ENCODE measurements at places on chromosomes 1 and 21. TPM values are rescaled to one million over a fixed set of nuclear protein-coding genes. Genes with fewer than 3 reads are reported as not detected.

The APOBEC4 gene
- total RNA-seq: 0.06 TPM

The SPRR2F gene
- total RNA-seq: not detected

The ILDR2 gene
- under 0.01 TPM for total RNA-seq

The RIPPLY3 gene
- not detected for total RNA-seq

The IGSF3 gene
- 0.53 TPM for total RNA-seq

The PEAR1 gene
- total RNA-seq: 15.9 TPM

The KIF26B gene
- total RNA-seq: under 0.01 TPM

The CDA gene
- total RNA-seq: 0.12 TPM

The PCAT6 gene
- not detected for total RNA-seq

The ESRRG gene
- 0.13 TPM for total RNA-seq

The PAQR6 gene
- total RNA-seq: 0.26 TPM

The CYP4A11 gene
- total RNA-seq: 0.13 TPM

The FCRL4 gene
- total RNA-seq: not detected

The OR2M3 gene
- total RNA-seq: not detected

The FAM110D gene
- under 0.01 TPM for total RNA-seq

The CCSAP gene
- 4.6 TPM for total RNA-seq

The LCE3E gene
- not detected for total RNA-seq

The HSD3B2 gene
- not detected for total RNA-seq

The PDC gene
- total RNA-seq: 0.06 TPM

The CASQ1 gene
- total RNA-seq: 0.50 TPM

The PYCR2 gene
- 42.1 TPM for total RNA-seq

The NBPF10 gene
- total RNA-seq: 4.4 TPM

The SCAMP3 gene
- 58.7 TPM for total RNA-seq

The PRPF38A gene
- total RNA-seq: 9.0 TPM

The LDLRAD1 gene
- total RNA-seq: not detected

The ECM1 gene
- total RNA-seq: 22.4 TPM

The TOE1 gene
- total RNA-seq: 9.4 TPM

The ANKRD13C gene
- total RNA-seq: 33.8 TPM

The SLC9C2 gene
- not detected for total RNA-seq

The SELENBP1 gene
- 125 TPM for total RNA-seq

The ATP1A2 gene
- total RNA-seq: under 0.01 TPM

The OPTC gene
- total RNA-seq: not detected

The ADGRL2 gene
- total RNA-seq: 95.4 TPM

The C1orf116 gene
- under 0.01 TPM for total RNA-seq
